A549 (cell line): ENCODE measurements at places on chromosomes 5 and 9.

DNA sequence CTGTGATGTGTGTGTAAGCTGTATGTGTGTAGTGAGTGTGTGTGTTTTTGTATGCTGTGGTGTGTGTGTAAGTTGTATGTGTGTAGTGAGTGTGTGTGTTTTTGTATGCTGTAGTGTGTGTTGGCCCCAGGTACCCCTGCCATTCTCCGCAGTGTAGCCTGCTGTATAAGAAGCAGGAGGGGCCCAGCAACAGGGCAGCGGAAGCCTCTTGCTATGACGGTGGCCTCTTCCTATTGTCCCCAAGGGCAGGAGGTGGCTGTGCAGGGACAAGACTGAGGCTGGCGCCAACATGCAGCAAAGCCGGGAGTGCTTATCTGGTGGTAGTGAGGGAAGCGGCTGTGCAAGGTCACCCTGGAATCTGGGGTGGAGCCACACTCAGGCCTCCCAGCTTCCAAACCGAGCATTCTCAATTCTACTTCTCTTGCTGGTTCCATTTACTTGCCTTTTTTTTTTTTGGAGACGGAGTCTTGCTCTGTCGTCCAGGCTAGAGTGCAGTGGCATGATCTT, 5.1 kb downstream of the SPAAR start:
- peak; percentile 66 for DNase-seq

GRCh38 chr5:150670275-150670947, 9.4 kb downstream of the MYOZ3 start:
- no peak for DNase-seq

DNA sequence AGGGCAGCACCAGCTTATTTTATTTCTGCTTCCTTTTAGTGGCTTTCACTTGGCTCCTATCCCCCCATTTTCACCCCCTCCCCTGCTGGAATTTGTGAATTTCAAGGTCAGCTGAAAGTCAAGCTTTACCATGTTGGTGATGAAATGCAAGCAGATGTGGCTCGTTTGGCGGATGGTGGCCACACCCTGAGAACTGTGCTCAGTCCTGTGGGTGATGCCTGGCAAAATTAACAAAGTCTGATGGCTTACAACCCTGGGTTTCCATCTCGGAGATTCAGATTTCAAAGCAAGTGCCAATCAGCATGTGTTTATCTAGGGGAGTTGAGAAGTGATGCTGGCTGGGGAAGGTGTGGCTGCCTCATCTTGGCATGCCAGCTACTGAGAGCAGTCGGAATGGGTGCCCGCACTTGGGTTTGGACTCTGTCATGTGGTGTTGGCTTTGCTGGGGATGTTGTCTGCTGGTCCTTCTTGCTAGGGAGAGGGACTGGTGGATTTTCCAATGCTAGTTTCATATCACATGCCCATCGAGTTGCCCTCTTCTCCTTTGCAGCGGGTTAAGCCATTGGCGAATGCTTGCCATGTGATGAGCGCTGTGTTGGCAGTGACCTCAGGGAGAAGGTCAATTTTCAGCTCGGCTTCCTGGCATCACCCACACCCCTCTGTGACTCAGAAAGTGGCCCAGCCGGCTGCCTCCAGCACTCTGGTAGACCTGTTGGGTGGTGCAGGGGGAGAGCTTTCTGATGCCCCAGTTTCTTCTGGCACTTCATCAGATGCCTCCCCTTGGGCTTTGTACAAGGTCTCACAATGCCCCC, 77.0 kb upstream of the PITX1 start:
- no peak for DNase-seq

DNA sequence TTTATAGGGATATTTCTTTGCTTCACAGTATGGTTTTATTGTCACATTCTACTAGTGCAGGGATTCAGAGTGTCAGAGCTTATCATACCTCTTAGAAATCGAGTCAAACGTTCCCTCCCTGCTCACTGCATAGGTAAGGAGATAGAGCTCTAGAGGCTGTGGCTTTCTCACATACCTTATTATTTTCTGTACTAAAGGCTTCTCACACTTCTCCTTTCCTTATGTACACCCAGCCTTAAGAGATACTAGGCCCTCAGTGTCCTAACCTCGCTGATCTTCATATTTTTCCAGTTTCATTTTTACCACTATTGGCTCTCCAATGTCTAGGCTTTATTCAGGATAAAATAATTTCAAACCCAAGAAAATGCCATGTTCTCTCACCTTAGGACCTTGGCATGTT, 297.3 kb upstream of the RIOK2 start:
- no peak for DNase-seq

DNA sequence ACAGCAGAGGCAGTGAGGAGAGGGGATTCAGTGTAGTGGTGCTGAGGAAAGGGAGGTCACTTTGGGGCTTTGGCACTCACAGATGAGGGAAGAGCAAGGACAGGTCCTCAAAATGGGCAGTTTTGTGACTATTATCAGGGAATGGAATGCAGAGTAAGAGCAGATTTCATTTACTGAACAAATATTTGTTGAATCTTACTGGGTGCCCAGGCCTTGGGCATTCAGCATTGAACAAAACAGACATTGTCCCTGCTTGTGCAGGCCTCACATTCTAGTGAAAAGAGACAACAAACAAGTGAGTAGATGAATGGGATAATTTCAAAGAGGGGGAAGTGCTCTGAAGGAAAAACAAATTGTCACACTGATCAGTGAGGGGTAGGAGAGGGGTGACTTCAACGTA, 404.1 kb downstream of the DMRT2 start:
- DNase-seq, result no peak

DNA sequence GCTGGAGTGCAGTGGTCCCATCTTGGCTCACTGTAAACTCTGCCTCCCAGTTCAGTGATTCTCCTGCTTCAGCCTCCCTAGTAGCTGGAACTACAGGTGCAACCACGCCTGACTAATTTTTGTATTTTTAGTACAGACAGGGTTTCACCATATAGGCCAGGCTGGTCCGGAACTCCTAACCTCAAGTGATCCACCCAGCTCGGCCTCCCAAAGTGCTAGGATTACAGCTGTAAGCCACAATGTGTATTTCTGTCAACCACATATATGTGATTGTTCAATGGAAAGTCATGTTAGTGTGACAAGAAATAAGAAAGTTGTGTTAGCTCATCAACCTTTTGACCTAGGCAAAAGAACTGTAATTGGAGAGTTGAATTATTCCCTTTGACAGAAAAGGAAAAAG, 677.1 kb upstream of the CHD1 start:
- DNase-seq, result no peak

DNA sequence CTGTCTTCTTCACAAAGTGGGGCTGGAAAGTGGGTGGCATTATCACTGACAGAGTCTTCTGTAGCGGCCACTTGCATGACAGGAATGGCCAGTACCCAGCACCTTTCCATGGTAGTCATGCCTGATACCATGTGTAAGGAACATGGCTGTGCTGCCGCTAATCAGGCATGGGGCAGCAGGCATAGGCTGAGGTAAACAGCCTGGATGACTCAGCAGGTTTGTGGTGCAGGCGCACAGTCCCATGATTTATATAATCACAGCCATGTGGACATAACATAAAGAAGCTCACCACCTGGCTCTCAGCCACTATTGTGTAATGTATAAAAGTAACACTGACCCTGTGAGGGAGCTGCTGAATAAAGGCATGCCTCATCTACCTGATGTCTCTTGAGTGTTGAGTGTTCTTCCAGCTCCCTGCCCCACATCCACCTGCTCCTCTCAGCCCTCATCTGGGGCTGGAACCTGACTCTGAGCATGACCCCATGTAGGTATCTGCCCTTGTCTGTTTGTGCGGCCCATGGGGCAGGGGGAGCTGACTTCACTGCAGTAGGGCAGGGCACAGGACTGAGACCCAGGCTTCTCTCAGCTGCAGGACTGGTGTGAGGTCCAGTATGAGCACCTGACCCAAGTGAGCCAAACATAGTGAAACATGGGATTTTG, 13.2 kb upstream of the ICE1 start:
- DNase-seq, result peak; percentile 47

DNA sequence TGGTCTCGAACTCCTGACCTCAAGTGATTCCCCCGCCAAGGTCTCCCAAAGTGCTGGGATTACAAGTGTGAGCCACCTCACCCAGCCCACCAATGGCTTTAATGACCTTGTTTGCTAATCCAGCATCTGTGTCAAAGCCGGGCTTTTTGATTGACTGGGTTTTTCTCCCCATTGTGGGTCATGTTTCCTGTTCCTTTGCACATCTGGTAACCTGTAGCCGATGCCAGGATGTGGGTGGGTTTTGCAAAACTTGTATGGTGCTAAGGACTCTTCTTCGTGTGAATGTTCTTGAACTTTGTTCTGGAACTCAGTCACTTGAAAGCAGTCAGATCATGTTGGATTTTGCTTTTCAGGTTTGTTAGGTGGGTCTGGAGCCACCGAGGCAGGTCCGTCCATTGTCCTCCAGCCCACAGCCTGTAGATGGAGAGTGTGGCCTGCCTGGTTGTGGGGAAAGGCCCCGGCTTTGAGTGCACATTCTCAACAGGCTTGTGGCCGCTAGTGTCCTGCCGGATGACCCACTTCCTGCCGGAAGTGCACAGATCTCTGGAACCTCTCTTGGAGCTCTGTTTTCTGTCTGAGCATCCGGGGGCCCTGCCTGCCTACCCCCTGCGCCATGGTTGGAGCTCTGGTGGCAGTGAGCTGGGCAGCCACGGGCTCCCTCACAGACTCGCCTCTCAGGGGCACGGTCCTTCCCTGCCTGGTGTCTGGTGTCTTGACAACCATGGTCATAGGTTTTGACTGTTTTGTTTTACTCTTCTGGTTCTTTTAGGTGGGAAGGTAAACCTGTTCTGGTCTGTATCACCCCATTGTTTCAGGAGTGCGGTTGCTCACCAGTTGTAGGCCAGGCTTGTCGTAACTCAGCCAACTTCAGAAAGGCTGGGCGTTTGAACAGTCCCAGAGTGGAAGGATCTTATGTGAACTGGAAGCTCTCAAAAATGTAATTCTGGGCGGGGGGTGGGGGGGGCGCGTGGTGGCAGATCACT, 69.6 kb upstream of the CACNA1B start:
- no peak for DNase-seq

GRCh38 chr5:172503925-172504700, 49.8 kb upstream of the SH3PXD2B start:
- DNase-seq, result no peak

- no peak for DNase-seq
Measured at GRCh38 chr9:117188394-117188793, 226.5 kb downstream of the ASTN2 start.

DNA sequence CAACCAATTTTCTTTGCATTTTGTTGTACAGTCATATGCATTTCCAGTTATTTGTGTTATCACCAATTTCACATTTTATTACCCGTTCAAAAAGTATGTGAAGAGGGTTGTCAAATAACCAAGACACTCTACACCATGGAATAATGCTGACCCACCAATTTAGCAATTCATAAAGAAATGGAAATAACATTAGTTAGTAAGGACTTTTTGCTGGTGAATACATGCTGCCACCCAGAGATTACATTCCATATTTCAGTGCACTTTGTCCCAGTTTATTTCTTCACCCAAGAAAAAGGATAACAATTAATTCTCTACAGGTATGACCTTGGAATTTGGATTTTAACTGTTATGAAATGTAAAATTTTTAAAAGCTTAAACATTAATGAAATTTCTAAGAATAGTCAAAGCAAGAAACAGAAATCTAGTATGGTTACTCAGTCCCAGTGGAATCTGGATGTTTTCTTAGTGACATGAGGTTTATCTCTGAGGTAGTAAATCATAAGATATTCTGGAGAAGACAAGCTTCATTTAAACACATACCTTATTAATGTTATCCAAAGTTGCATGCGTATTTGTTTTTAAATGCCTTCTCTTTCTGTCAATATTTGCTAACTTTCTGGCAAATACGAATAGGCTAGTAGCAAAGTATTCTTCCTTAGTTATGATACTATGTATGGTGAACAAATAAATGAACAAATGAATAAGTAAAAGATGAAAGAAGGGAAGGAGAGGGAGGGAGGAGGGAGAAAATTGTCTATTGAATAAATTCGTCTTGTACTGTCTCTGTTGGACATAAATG, 100.6 kb downstream of the CETN3 start:
- no peak for DNase-seq

GRCh38 chr5:59716029-59716428, 177.5 kb downstream of the PDE4D start:
- no peak for DNase-seq

- DNase-seq, result no peak
Measured at GRCh38 chr5:119322948-119323537, 32.8 kb upstream of the TNFAIP8 start.
